ENCODE measurements at places on chromosomes 6 and 20. TPM values are rescaled to one million over a fixed set of nuclear protein-coding genes. Genes with fewer than 3 reads are reported as not detected.

The ABCC10 gene
- polyA plus RNA-seq = 15.7 TPM

The EPB41L1 gene
- 11.0 TPM for polyA plus RNA-seq

The PTP4A1 gene
- 23.2 TPM for polyA plus RNA-seq

The KIF25 gene
- not detected for polyA plus RNA-seq

The CST2 gene
- not detected for polyA plus RNA-seq

The PTPRK gene
- polyA plus RNA-seq = 16.1 TPM

DNA sequence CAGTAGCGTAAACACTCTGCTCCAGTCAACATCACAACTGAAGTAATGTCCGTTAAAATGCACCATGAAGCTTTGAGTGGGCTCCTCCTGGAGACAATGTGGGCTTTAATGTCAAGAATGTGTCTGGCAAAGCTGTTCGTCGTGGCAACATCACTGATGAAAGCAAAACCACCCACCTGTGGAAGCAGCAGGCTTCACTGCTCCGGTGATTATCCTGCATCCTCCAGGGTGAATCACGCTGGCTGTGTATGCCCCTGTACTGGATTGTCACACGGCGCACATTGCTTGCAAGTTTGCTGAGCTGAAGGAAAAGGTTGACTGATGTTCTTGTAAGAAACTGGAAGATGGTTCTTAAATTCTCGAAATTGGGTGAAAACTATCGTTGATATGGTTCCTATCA is 128.5 kb downstream of the MOXD1 start:
- H3K27ac ChIP-seq = no peak overlapping the region
- peaks cover 21% of the 10 kb centered on the region for H3K4me1 ChIP-seq
- no peaks in the 10 kb centered on the region for H3K36me3 ChIP-seq
- H3K27me3 ChIP-seq = no peaks in the 10 kb centered on the region
- no peak for DNase-seq
- H3K4me3 ChIP-seq = no peak overlapping the region

DNA sequence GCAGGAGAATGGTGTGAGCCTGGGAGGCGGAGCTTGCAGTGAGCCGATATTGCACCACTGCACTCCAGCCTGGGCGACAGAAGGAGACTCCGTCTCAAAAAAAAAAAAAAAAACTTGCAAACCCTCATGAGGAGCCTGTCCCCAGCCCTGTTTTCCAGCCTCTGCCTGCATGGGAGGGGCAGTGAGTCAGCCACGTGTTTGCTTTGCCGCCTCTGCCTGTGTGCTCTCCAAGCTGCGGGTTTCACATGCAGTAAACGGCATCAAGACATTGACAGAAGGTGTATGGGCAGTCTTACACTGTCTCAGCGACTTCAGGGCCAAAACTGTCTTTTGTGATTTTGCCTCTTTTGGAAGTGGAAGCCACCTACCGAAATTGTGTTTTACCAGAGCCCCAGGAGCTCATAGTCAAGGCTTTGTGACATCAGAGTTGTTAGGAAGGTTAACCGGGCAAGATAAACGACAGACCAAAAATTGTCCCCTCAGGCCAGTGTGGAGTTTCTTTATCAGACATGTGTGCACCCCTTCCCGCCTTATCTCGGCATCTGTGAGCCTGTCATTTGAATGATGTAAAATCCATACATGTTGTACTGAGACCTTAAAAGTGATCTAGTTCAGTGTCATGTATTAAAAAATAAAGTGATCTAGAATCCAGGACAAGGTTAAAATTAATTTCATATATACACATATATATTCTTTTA is 52.9 kb downstream of the RPP40 start:
- DNase-seq = no peak
- H3K36me3 ChIP-seq = peaks cover 65% of the 10 kb centered on the region
- no peak overlapping the region for H3K27ac ChIP-seq
- no peaks in the 10 kb centered on the region for H3K27me3 ChIP-seq

DNA sequence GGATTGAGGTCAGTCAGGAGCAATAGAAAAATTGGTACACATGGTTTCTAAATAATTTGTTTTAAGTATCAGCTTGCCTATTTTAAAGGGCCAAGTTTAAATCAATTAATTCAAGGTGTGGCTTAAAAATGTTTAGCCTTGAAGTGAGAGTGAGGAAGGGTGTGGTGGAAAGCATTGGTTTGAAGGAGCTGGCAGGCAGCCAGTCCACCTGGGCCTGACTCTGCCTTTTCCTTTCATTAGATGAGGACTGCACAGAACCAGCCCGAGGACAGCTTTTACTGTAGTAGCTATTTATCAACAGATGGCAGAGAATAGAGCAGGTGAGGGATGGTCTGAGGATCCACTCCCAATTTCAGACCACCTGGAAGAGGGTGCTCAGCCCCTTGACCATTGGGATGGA is 42.4 kb downstream of the DHX35 start:
- peaks cover 25% of the 10 kb centered on the region for H3K36me3 ChIP-seq
- H3K4me1 ChIP-seq = no peaks in the 10 kb centered on the region
- no peak overlapping the region for H3K4me3 ChIP-seq
- no peaks in the 10 kb centered on the region for H3K27me3 ChIP-seq

- H3K27ac ChIP-seq = peak within 1 kb of the TSS; percentile 76
- H3K36me3 ChIP-seq = no peaks in the 10 kb centered on the region
- H3K27me3 ChIP-seq = peaks cover 39% of the 10 kb centered on the region
- DNase-seq = peak; percentile 82
These were observed at the start of gene SNAP25 for GRCh38 chr20:10218536-10219451. SNAP25 (plus strand) TSS chr20:10218830; CDS start chr20:10275492, 56,662 bp downstream.

- DNase-seq = no peak
- H3K4me1 ChIP-seq = no peaks in the 10 kb centered on the region
- H3K4me3 ChIP-seq = no peak overlapping the region
- no peaks in the 10 kb centered on the region for H3K36me3 ChIP-seq
These were observed 135.8 kb downstream of the PXDC1 start for GRCh38 chr6:3615391-3616380.

GRCh38 chr6:66662721-66663507 is 955.9 kb upstream of the EYS start:
- H3K27ac ChIP-seq = no peak overlapping the region
- H3K36me3 ChIP-seq = no peaks in the 10 kb centered on the region
- no peaks in the 10 kb centered on the region for H3K4me1 ChIP-seq

DNA sequence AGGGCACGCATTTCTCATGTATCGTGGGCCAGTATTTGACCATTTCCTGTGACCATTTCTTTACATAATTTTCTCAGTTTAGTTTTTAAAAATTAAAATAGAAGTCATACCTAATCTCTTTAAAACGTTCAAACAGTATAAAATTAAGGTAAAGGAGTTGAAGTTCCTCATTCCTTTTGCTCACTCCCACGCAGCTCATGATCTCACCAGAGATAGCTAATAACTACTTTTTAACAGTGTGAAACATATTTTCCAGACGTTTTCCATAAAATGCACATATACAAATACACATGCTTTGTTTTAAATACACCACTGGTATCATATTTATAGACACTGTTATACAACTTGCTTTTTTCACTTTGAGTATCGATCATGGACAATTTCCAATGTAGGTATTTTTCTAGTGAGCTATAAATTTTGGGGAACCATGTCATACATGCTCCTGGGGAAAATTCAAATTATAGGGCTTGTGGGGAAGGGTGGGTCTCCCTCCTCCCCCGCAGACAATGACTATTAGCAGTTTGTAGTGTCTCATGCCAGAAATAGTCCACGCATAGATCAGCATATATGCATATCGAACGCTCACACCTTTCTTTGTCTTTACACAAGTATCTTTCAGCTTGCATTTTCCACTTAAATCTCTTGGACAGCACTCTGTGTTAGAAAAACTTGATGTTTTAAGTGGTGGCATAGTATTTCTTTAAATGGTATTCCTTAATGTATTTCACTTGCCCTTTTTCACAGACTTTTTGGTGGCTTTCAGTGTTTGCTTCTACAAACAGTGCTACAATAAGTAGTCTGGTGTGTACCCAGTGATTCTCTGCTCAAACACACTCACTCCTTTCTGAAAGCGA is 145.5 kb upstream of the ZNF217 start:
- peak overlapping the region; percentile 93 for H3K27ac ChIP-seq
- DNase-seq = peak; percentile 54
- peaks cover 54% of the 10 kb centered on the region for H3K4me1 ChIP-seq

DNA sequence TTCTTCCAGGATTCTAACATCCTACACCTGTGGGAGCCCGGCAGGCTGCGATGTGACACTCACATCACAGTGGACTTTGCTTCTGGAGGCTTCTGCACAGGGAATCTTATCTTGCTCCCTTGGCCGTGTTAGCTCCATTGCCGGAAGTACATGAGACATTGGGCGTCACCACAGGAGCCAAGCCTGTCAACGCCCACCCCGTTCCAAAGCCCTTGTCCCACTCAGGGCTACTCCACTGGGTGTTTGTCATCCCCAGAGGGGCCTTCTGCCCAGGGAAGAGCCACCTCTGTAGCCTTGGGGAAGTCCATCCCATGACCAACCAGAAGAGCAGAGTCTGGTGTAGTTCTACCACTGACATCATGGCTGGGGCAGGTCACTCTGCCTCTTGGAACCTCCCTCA is 1.7 kb downstream of the RAB44 start:
- DNase-seq = peak; percentile 92
- H3K4me1 ChIP-seq = peaks cover 17% of the 10 kb centered on the region
- peak overlapping the region; percentile 65 for H3K27ac ChIP-seq
- no peak overlapping the region for H3K4me3 ChIP-seq
- H3K36me3 ChIP-seq = no peaks in the 10 kb centered on the region

DNA sequence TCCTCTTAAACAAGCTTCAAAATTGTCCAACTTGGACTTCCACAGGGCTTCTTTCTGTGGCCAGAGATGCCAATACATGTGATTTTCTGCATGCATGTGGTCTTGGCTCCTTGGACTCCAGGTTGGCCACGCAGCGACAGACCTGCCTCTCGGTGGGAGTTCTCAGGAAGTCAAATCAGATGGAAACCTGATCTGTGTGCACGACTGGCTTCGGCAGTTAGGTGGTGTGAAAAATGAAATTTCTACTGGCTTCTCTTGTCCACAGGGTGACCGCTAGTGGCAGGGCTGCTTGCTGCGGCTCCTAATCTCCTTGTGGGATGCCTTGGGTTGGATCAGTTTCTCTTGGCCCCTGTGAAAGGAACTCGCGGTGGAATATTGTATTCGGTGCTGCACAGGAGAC is 57.3 kb downstream of the PHACTR3 start:
- H3K27me3 ChIP-seq = no peaks in the 10 kb centered on the region
- H3K4me3 ChIP-seq = no peak overlapping the region
- no peak for DNase-seq
- H3K36me3 ChIP-seq = no peaks in the 10 kb centered on the region
- H3K27ac ChIP-seq = no peak overlapping the region
- H3K4me1 ChIP-seq = no peaks in the 10 kb centered on the region

GRCh38 chr6:48817333-48818051 is 645.6 kb downstream of the MMUT start:
- H3K36me3 ChIP-seq = no peaks in the 10 kb centered on the region
- no peak overlapping the region for H3K4me3 ChIP-seq
- no peaks in the 10 kb centered on the region for H3K4me1 ChIP-seq
- H3K27ac ChIP-seq = no peak overlapping the region
- DNase-seq = no peak
- H3K27me3 ChIP-seq = no peaks in the 10 kb centered on the region

GRCh38 chr6:112163295-112164257 is 76.2 kb downstream of the FAM229B start:
- no peaks in the 10 kb centered on the region for H3K27me3 ChIP-seq
- no peaks in the 10 kb centered on the region for H3K4me1 ChIP-seq
- H3K36me3 ChIP-seq = no peaks in the 10 kb centered on the region
- no peak overlapping the region for H3K4me3 ChIP-seq
- no peak overlapping the region for H3K27ac ChIP-seq

DNA sequence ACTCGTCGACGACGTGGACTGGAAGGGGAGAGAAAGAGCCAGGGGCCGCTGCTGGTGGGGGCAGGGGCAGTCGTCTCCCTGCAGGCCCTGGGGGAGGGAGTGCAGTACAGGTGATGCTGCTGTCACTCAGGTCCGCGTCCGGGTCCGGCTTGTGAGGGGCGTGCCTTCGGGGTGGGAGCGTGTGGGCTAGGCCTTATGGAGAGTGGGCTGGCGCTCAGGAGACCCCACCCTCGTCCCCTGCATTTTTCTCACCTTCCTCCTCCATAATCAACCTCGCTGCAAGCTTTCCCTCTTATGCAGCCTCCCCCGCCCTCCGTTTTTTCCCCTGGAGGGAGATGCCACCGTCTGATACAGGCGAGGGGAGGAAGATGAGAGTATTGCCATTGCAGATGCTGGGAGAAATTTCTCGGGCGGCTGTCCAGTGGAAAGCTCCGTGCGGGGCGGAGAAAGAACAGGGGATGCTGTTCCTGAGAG is 632 bp downstream of the PCMT1 start:
- H3K4me1 ChIP-seq = peaks cover 18% of the 10 kb centered on the region
- peak overlapping the region; percentile 93 for H3K4me3 ChIP-seq
- H3K36me3 ChIP-seq = no peaks in the 10 kb centered on the region
- no peaks in the 10 kb centered on the region for H3K27me3 ChIP-seq
- H3K27ac ChIP-seq = peak overlapping the region; percentile 89

DNA sequence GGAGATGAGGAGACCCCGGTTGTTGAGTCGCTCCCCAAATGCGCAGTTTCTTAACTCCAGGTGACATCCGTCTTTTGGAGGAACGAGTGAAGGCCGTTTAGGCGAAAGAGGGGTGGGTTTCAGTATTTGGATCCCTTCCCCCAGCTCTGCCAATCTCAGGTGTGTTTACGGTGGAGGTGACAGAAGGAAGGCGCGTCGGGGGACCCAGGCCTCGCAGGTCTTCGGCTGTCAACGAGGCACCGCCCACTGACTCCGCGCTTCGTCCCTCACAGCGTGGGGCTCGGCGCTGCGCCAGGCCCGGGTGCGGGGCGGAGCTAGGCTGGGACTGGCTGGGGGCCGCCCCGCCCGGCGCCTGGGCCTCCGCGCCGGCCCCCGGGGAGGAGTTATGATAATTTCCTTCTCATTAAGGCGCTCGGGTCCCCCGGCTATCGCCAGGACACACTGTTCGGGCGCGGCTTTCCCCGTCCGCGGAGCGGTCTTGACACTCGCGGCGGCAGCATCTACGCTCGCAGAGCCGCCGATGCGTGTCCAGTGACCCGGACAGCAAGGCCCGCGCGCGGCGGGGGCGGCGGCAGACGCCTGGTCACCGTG is at the start of gene TFAP2C:
TSS of gene TFAP2C (plus strand) at position 434 of the 591 bp plus-strand sequence. CDS start 239 bp downstream, outside the sequence.
- peak within 1 kb of the TSS; percentile 14 for H3K4me3 ChIP-seq
- H3K4me1 ChIP-seq = peaks cover 4% of the 10 kb centered on the region
- no peaks in the 10 kb centered on the region for H3K36me3 ChIP-seq
- DNase-seq = peak; percentile 59
- H3K27ac ChIP-seq = no peak within 1 kb of the TSS

GRCh38 chr6:9943986-9944385 is 470.9 kb downstream of the TFAP2A start:
- no peaks in the 10 kb centered on the region for H3K4me1 ChIP-seq
- no peaks in the 10 kb centered on the region for H3K27me3 ChIP-seq
- no peaks in the 10 kb centered on the region for H3K36me3 ChIP-seq
- H3K4me3 ChIP-seq = no peak overlapping the region
- H3K27ac ChIP-seq = no peak overlapping the region
